ENCODE measurements at places on chromosomes 4 and X.
A peak's percentile ranks its signal among the peaks of the same experiment; 100 is the strongest.

DNA sequence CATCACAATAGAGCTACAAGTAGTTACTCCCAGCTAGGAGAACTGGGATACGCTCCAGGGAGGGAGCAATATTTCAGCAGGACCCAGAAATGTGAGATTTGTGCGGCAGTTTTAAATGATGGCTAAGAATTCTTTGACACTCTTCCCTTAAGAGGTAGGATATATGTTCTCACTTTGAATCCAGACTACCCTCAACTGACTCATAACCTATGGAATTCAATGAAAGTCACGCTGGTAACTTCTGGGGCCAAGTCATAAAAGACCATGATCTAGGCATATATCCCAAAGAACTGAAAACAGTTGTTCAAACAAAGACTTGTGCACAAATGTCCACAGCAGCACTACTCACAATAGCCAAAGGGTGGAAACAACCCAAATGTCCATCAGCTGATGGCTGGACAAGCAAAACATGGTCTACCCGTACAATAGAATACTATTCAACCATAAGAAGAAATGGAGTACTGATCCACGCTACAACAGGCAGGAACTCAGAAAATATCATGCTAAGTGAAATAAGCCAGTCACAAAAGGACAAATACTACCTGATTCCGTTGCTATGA, 10.5 kb downstream of the CD99L2 start:
- no peak for DNase-seq

GRCh38 chr4:151931563-151931962, 170.8 kb upstream of the GATB start:
- no peak for DNase-seq

DNA sequence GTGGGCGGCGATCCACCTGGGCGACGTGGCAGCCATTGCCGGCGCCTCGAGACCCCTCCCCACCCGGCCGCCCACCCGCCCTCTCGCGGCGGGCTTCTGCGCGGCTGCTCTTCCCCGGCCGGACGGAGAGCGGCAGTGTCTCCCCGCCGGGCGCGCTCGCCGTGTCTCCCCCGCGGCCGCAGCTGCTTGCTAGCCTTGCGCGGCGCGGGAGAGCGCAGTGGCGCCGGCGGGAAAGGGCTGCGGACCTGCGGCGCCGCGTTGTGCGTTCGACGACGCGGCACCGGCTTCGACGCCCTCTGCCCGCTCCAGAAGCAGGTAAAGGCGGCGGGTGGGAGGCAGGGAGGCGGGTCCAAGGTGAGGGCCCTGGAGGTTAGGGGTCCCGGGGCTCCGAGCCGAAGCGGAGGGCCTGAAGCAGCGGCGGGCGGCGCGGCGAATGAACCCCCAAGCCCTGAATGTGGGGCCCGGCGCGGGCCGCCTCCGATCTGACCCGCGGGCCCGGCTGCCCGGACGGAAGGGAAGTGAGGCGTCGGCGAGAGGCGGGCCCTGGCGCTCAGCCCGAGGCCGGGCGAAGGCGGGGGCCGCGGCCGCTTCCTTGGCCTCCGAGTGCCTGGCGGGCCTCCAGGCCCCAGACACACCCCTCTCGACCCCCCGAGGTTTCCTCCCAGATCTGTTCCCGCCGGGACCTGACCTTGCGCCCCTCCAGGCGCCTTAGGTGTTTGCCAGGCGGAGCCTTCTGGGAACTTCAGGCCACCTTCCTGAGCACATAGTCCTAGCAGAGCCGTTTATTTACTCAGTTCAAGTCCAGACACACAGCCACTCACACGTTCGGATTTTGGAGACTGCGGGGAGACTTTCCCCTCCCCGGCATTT, at the start of gene N4BP2:
TSS of gene N4BP2 (plus strand) at position 135 of the 870 bp plus-strand sequence. CDS start 40,491 bp downstream, outside the sequence.
- DNase-seq, result peak; percentile 89

- no peak for DNase-seq
These were observed 119.7 kb downstream of the ATG4A start for GRCh38 chrX:108211301-108211700.

DNA sequence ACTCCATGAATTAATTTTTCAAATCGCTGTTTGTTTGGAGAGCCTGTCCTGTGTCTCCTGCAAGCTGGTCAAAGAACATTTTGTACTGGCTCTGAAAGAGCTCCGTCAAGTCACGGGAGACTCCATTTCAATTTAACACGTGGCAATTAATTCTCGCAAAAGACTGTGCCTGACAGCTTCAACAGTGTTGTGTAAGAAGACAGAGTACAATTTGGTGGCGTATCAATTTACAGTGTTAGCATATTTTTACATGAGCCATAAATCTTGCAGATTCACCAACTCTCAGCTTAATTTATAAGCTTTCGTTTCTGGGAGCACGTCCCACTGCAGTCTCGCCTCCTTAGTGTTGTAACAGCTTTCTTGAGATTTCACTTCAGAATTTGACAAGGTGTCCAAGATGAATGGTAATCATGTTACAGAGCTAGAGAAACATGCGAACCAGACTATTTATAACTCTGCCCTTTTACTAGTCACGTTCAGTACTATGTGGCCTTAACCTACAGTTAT, 70.8 kb downstream of the RWDD4 start:
- no peak for DNase-seq

- DNase-seq, result no peak
These were observed 239.6 kb upstream of the FAM47A start for GRCh38 chrX:34371754-34372153.

GRCh38 chr4:123415977-123416376, 19.4 kb downstream of the SPRY1 start:
- no peak for DNase-seq

- DNase-seq, result no peak
These were observed 13.0 kb upstream of the KDR start for GRCh38 chr4:55138367-55138766.

- no peak for DNase-seq
These were observed 85.6 kb upstream of the EFHC2 start for GRCh38 chrX:44428989-44429627.

DNA sequence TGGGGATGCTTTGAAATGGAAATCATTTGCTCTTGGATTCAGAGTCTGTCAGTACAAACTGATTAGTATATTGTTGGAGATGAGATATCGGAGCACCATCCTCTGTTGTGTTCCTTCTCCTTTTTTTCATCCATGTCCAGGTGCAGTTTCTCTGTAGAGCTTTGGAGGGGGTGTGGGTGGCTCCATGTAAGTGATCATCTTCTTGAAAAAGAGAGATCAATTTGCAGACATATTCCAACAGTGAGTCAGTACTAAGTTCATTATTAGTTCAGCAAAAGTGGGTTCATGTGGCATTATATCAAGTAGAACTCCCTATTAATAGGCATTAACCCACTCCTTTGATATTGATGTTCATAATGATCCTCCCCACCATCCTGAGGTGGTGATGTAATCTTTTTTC, 18.9 kb downstream of the FRAS1 start:
- no peak for DNase-seq

- DNase-seq, result no peak
These were observed 33.3 kb downstream of the HMGN5 start for GRCh38 chrX:81168391-81168790.

GRCh38 chrX:124725502-124725901, 379.1 kb downstream of the SH2D1A start:
- no peak for DNase-seq

GRCh38 chr4:64272432-64272831, 136.8 kb downstream of the TECRL start:
- no peak for DNase-seq

- DNase-seq, result no peak
These were observed 52.8 kb upstream of the TEX13A start for GRCh38 chrX:105273326-105273725.

DNA sequence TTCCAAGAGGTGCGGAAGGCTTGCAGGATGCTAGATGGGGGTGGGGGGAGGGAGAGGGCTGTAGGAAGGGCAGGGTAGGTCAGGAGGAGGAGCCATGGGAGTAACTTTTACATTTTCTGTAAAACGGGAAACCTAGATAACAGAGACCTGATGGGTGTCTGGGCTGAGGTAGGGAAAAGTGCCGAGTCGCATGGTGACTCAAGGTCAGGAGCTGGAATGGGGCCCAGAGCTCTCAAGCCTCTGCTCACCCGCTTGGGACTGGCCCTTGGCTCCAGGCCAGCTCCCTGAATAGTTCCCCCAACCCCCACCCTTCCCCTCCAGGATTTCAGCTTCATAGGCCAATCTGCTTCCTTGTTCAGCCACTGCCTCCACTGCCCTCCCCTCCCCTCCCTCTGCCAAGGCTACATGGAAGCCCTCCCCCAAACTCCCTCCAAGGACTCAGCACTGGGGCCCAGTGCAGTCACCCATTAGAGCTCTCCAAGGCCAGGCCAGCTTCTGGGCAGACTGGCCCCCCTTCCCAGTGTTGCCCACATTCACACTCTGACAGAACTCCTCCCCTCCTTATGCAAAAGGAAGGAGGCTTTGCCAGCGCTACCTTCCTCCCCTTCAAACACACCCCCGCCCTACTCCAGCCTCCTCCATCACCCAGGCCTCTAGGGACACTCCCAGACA, 43.6 kb downstream of the TSC22D3 start:
- DNase-seq, result no peak

Data from natural killer cell (primary cell).